Thyroid gland (tissue), 4 donors: ENCODE measurements at places on chromosomes 1 and 21. TPM values are rescaled to one million over a fixed set of nuclear protein-coding genes. Genes with fewer than 3 reads are reported as not detected.

GRCh38 chr1:15188678-15189077, 35.1 kb downstream of the TMEM51 start:
- H3K4me3 ChIP-seq: no peak overlapping the region
- H3K4me1 ChIP-seq: no peaks in the 10 kb centered on the region
- no peaks in the 10 kb centered on the region for H3K36me3 ChIP-seq
- H3K27me3 ChIP-seq: no peaks in the 10 kb centered on the region
- no peak for DNase-seq
- H3K27ac ChIP-seq: no peak overlapping the region

GRCh38 chr1:42423681-42424080, 32.1 kb downstream of the ZMYND12 start:
- no peak overlapping the region for H3K27ac ChIP-seq
- H3K4me1 ChIP-seq: peaks cover 5% of the 10 kb centered on the region
- H3K4me3 ChIP-seq: no peak overlapping the region
- H3K36me3 ChIP-seq: no peaks in the 10 kb centered on the region
- DNase-seq: peak; percentile 58

DNA sequence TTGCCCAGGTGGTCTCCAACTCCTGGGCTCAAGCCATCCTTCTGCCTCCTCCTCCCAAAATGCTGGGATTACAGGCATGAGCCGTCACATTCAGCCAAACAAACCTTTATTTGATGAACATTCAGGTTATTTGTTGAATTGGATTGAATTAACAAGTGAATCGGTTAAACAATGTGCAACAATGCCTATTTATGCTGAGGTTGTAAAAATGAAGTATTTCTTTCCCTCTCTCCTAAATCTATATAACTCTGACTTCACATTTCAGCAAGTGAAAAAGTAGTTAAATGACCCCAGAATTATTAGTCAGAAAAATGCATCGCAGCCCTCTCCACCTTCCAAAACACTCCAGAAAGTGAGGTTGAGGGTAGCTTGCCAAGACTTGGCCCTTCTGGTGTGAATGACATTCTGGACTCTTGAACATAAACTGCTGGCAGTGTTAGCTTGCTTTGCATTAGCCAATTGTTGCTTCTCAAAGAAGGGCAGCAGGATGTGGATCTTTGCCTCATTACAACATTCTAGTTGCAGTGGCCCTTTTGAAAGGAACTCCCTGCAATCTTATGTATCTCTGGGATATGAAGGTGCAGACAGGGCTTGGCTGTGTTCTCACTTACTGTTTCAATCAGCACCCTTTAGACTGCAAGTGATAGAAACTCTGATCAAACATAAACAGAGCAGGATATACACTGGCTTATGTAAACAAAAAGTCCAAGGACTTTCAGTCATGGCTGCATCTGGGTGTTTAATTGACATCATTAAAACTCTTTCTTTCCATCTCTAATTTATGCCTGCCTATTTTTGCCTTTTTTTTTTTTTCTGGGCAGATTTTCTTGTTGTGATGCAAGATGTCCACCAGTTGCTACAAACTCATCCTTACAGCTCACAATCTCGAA, 22.4 kb downstream of the EDN2 start:
- H3K36me3 ChIP-seq: no peaks in the 10 kb centered on the region
- no peak overlapping the region for H3K27ac ChIP-seq
- DNase-seq: peak; percentile 57
- no peaks in the 10 kb centered on the region for H3K27me3 ChIP-seq
- H3K4me3 ChIP-seq: no peak overlapping the region

DNA sequence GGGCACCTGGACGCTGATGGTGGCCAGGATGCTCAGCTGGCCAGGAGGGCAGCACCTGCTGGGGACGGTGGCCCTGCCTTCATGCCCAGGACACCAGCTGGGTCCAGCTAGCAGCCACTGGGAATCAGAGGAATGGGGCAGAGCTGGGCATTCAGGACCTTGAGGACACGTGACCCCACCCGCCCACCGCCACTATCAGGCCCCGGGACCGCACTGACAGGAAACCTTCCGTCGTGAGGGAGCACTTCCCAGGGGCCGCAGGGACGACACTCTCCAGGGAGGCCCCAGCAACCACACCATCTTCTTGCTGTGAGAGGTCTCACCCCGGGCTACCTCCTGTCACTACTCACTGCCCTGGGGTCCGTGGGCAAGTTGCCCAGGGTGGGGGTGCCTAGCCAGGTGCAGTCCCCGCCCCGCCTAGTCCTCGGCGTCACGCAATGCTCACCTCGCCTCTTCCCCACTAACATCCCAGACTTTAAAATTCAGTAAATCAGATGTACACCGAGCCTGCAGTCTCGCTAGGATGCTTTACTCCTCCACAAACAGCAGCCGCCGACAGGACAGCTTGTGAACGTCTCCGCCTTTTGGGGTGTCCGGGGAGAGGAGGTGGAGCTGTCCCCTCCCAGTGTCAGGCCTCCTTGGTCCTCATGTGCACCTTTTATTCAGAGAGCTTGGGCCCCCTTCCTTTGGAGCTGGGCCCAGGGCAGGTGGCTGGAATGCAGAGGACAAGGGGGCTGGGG, 4.9 kb downstream of the VWA1 start:
- H3K36me3 ChIP-seq: no peaks in the 10 kb centered on the region
- H3K27me3 ChIP-seq: no peaks in the 10 kb centered on the region
- no peak overlapping the region for H3K4me3 ChIP-seq
- peaks cover 18% of the 10 kb centered on the region for H3K4me1 ChIP-seq
- DNase-seq: no peak

DNA sequence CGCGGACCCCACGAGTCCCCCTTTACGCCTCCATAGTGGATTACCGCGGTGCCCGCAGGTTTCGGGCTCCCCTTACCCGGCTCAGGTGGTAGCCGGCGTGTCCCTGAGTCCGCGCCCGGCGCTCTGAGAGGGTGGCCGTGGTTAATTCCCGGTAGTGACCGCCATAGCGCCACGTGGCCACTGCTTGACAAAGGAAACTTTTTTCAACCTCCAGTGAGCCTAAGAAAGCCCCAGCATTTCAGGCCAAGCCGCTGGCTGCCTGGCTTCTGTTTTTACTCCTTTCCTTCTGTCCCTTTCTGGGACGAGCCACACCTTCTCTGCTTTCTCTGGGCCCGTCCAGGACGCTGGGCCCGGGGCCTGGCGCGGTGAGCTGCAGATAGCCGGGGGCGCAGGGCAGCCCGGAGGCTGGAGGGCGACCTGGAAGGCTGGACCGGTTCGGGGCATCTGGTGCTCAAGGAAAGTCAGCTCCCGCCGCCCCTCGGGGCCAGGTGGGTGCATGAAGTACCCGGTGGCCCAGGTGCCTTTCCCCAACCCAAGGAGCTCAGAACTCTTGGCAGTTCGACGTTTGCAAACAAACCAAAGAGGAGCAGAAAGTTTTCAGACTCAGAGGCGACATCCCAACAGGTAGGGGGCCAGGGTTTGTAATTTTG, 540 bp upstream of the C1orf198 start:
- H3K4me3 ChIP-seq: peak overlapping the region; percentile 30
- H3K4me1 ChIP-seq: peaks cover 43% of the 10 kb centered on the region
- H3K27me3 ChIP-seq: no peaks in the 10 kb centered on the region
- H3K27ac ChIP-seq: peak overlapping the region; percentile 66
- peak; percentile 87 for DNase-seq
- no peaks in the 10 kb centered on the region for H3K36me3 ChIP-seq

DNA sequence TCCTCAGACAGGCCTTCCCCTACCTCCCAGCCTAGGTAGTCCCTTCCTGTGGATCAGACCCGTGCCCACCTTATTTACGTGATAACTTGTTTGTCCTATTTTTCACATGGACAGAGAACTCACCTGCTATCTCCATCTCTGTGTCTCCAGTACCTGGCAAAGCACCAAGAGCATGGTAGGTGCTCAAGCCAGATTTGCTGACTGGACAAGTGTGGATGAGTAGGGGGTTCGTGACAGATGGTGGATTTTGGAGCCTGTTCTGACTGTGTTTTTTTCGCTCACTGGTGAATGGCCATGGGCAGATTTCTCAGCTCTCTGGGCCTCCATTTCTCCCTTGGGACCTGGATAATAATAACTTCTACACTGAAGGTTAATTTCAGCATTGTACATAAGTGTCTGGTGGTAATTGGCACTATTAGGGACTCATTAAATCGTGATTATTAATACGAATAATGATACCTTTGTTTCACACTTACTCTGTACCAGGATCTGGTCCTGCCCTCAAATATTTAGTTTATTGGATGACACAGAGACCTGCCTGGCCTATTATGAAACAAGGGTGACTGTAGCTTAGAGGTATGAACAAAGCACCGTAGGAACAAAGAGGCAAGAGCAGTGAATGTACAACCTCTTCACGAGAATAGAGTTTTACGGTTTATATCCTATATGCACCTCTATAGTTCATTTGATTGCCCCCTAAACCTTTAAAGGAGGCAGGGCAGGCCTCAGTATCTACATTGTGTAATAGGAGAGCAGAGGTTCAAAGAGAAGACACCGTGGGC, 24.5 kb upstream of the SLC26A9 start:
- H3K27me3 ChIP-seq: no peaks in the 10 kb centered on the region
- H3K4me1 ChIP-seq: peaks cover 25% of the 10 kb centered on the region
- DNase-seq: no peak
- no peaks in the 10 kb centered on the region for H3K36me3 ChIP-seq
- H3K27ac ChIP-seq: no peak overlapping the region

DNA sequence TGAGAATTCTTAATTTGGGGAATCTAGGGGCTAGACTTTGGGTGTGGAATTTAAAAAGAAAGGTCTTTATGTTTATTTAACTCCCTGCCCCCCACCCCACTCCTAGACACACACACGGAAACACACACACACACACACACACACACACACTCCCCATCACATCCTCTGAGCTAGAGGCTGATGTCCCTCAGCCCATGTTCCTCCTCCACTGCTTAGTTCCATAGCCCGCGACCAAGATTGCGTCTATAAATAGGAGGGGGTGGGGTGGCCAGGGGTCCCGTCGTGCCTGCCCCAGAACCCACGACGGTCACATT, 655 bp upstream of the KIRREL1 start:
- H3K27me3 ChIP-seq: no peaks in the 10 kb centered on the region
- H3K36me3 ChIP-seq: no peaks in the 10 kb centered on the region
- peaks cover 11% of the 10 kb centered on the region for H3K4me1 ChIP-seq
- H3K27ac ChIP-seq: peak overlapping the region; percentile 82
- peak; percentile 31 for DNase-seq
- peak overlapping the region; percentile 44 for H3K4me3 ChIP-seq

GRCh38 chr1:104630567-104631149, 881.0 kb downstream of the AMY1C start:
- H3K4me1 ChIP-seq: no peaks in the 10 kb centered on the region
- no peaks in the 10 kb centered on the region for H3K36me3 ChIP-seq
- H3K27ac ChIP-seq: no peak overlapping the region
- no peak for DNase-seq
- no peak overlapping the region for H3K4me3 ChIP-seq
- H3K27me3 ChIP-seq: no peaks in the 10 kb centered on the region

GRCh38 chr1:192993426-192994085, 65.6 kb downstream of the UCHL5 start:
- H3K27ac ChIP-seq: no peak overlapping the region
- H3K27me3 ChIP-seq: no peaks in the 10 kb centered on the region
- no peaks in the 10 kb centered on the region for H3K4me1 ChIP-seq
- DNase-seq: no peak

GRCh38 chr1:207423560-207424292, 30.4 kb upstream of the CR2 start:
- H3K27me3 ChIP-seq: no peaks in the 10 kb centered on the region
- H3K4me1 ChIP-seq: no peaks in the 10 kb centered on the region
- no peak overlapping the region for H3K27ac ChIP-seq
- H3K4me3 ChIP-seq: no peak overlapping the region
- H3K36me3 ChIP-seq: no peaks in the 10 kb centered on the region

DNA sequence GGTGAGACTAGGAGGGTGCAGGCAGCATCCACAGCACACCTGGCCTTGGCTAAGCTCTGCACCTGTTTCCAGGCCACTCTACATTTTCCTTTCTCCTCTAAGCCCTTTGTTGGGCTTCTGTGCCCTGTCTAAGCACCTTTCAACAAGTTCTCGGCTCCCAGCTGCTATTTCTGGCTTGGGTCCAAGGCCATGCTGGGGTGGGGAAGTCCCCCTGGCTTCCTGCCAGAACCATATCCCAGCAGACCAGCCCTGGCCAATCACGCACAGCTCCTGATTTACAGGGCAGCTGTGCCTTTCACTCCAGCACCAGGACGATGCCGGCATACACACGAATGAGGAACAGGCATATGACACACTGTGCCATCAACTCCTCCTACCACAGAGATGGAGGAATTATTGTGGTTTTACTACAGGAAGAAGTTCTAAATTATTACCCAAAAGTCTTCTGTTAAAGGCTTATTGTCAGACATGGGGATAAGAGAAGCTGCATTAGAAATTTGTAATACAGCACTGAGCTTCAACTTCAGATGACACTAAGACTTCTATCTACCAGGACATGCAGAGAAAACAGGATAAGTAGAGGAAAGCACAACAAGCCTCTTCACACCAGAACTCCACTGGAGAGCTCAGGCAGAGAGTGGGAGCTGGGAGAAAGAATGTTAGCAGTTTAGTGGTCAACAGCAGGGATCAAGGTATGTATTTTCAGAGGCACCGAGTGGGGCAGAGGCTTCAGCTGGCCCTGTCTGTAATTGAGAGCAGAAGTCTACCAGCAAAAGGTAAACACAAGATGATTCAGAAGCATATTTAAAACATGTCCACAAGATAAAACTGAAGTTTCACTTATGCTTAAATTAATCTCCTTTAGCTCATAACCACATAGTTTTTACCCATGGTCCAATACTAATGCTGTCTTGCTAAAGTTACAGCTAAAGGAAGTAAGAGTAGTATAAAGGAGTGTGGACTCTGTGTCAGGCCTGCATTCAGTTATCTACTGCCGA, 37.4 kb downstream of the TRIT1 start:
- H3K27ac ChIP-seq: peak overlapping the region; percentile 66
- DNase-seq: peak; percentile 90
- peaks cover 22% of the 10 kb centered on the region for H3K36me3 ChIP-seq

GRCh38 chr1:55635856-55636255, 420.7 kb upstream of the USP24 start:
- peaks cover 18% of the 10 kb centered on the region for H3K4me1 ChIP-seq
- no peaks in the 10 kb centered on the region for H3K27me3 ChIP-seq
- no peak overlapping the region for H3K4me3 ChIP-seq
- DNase-seq: no peak

DNA sequence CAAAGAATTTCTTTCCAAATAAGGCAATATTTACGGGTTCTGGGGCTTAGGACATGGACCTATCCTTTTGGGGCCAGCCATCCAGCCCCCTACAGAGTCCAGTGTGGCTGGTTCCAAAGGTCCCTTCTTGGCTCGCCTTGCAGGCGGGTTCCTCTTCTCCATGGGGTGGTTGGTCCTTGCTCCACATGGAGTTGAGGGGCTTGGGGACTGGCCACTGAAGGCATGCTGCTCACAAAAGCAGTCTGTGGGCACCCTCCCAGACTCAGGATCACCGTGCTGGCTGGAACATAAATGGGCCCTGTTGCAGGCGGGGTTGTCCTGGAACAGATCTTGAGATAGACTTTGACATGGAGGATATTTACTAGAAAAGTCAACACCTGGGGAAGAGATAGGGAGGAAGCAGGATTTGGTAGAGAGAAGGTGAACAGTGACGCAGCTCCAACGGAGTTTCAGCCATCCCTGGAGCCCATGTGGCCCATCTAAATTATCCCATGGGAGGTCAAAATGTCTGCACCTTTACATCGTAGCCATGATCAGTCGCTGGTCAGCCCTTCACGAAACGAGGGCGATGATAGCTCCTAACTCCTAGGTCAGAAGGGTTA, 39.1 kb upstream of the LRP8 start:
- no peak for DNase-seq
- H3K27me3 ChIP-seq: no peaks in the 10 kb centered on the region
- H3K4me1 ChIP-seq: peaks cover 4% of the 10 kb centered on the region
- no peaks in the 10 kb centered on the region for H3K36me3 ChIP-seq

The TDRD10 gene
- 8.9 TPM for total RNA-seq

The ZBTB8A gene
- 14.0 TPM for total RNA-seq

The SLC37A1 gene
- total RNA-seq: 37.9 TPM

The GBP7 gene
- total RNA-seq: not detected

The HSD3B2 gene
- total RNA-seq: not detected

The RGSL1 gene
- not detected for total RNA-seq

The SUSD4 gene
- total RNA-seq: 1.0 TPM

The FAM110D gene
- 4.1 TPM for total RNA-seq

The KIF21B gene
- 0.89 TPM for total RNA-seq

The FCRL5 gene
- not detected for total RNA-seq
